ENCODE measurements at places on chromosomes 11 and 22.

DNA sequence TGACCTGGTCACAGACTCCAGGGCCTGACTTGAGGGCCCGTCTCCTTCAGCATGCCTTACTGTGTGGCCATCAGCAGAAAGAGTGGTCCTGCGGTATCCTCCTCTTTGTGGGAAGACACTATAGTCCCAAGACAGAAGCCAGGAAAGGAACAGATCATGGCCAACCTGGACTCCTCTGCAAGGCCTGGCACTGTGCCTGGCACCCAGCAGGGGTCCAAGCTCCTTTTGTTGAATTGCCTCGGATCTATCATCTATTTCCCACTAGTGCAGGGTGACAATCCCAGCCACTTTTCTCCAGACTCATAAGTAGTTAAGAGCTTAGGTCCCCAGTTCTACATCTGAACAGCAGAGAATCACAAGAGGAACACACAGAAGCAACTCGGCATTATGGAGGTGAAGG is 27.0 kb downstream of the DSCAML1 start:
- DNase-seq = no peak

- peak; percentile 11 for DNase-seq
Measured at GRCh38 chr22:27986937-27987336, 67.9 kb upstream of the PITPNB start.

- DNase-seq = no peak
Measured at GRCh38 chr11:115188188-115188897, 315.9 kb downstream of the CADM1 start.

GRCh38 chr11:109237636-109238035 is 184.4 kb upstream of the C11orf87 start:
- DNase-seq = no peak

DNA sequence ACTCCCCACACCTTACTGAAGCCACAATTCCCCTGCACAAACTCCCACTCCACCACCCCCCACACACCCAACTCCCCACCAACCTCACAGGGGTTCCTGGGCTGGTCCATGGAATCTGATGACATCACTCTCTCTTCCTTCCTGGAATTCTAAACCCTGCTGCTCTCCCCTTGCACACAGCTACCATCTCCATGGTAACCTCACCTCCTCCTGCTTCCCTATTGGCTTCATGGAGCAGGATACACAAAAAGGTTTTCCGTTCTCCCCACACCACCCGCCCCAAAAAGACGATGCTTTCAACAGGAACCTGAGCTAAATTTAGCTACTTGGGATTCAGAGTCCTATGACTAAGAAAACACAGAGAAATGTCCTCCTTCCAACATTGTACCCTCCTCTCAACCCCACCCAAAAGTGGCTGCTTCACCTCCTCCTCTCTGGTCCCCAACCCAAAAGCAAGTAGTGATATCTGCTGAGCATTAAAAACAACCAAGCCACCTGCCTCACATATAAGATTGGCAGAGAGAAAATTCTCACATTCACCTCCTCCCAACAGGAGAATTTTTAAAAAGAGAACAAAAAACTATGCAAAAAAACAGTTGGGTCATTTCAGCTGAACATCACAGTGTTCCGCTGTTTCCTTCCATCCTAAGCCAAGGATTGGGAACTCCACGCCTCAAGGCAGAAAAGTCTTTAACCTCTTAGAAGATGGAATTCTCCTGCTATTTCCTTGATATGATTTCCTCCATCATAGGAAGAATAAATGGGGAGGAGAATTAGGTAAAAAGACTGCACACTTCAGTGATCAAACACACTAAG is 66.9 kb downstream of the RBFOX2 start:
- no peak for DNase-seq

DNA sequence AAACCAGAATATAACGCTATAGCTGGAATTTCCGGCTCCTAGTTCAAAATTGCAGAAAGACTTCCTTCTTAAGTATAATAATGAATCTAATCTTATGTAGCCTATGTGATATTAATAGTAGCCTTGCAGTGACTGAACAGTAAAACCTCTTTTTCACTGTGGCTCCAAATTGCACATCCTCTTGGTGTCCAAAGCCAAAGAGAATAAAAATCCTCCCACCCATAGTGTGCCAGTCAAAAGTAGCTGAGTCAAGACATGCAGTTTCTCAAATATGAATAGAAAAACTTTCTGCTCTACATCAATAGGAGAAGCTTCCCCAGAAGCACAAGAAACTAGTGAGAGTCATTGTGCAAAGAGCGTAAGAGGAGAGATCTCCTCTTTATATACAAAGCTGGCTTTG is 76.0 kb upstream of the PICALM start:
- no peak for DNase-seq

- DNase-seq = no peak
Measured at GRCh38 chr11:116579857-116580727, 192.7 kb downstream of the BUD13 start.

GRCh38 chr11:87295237-87295636 is 257.5 kb downstream of the TMEM135 start:
- DNase-seq = no peak

GRCh38 chr11:67470337-67471002 is 1.4 kb upstream of the TMEM134 start:
- DNase-seq = no peak

- no peak for DNase-seq
Measured at GRCh38 chr11:114193730-114194679, 102.2 kb upstream of the NNMT start.

DNA sequence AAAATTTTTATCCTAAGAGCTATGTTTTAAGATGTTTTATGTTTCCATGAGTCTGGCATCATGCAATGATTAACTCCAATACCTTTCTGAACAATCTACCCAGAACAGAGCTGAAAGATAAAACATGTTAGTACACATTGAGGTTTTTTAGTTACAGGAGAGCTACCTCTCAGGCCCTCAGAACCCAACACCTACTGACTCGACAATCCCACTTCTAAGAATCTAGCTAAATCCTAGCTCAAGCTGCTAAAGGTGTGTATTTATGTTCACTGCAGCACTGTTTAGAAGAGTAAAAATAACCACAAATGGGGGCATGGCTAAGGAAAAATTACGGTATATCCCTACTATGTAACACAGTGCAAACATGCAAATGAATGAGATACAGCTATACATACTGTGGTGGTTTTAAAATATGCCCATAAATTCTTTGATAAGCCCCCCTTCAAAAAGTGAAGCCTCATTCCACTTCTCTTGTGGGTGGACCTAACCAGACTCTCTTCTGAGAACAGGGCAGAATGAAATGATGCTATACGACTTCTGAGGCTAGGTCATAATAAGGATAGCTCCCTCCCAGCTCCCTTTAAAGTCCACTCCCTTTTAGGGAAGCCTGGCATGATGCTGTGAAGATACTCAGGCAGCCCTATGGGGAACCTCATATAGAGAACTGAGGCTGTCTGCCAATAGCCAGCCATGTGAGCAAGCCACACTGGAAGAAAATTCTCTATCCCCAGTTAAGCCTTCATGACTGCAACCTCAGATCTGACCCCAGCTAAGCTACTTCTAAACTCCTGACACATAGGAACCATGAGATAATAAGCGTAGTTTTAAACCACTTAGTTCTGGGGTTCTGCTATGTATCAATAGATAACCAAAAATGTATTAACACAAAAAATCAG is 29.5 kb downstream of the TMEM123 start:
- no peak for DNase-seq

- DNase-seq = no peak
Measured at GRCh38 chr11:65456418-65456817, 33.8 kb downstream of the NEAT1 start.

DNA sequence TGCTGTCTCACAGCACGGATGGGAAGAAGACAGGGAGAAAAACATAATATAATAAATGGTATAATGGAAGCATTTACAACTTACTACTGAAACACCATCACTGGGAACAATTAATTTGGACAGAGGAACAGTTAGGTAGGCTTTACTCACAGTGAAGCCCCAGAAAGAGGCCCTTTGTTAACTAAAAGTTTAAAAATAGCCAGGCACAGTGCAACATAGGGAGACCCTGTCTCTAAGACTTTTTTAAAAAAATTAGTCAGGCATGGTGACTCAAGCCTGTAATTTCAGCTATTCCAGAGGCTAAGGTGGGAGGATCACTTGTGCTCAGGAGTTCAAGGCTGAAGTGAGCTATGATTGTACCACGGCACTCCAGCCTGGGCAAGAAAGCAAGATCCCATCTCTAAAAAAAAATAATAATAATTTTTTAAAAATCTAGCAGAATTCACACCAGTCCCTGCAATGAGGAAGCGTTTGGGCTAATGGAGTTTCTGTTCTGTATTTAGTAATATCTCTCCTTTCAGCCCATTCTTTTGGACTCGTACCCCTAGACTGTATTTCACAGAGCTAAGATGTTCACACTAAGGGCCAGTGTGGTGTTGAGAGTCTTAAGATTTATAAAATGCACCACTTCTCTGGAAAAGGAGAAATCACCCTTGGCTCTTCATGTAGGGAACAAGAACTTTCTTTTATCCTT is 275.5 kb downstream of the SOX6 start:
- no peak for DNase-seq

DNA sequence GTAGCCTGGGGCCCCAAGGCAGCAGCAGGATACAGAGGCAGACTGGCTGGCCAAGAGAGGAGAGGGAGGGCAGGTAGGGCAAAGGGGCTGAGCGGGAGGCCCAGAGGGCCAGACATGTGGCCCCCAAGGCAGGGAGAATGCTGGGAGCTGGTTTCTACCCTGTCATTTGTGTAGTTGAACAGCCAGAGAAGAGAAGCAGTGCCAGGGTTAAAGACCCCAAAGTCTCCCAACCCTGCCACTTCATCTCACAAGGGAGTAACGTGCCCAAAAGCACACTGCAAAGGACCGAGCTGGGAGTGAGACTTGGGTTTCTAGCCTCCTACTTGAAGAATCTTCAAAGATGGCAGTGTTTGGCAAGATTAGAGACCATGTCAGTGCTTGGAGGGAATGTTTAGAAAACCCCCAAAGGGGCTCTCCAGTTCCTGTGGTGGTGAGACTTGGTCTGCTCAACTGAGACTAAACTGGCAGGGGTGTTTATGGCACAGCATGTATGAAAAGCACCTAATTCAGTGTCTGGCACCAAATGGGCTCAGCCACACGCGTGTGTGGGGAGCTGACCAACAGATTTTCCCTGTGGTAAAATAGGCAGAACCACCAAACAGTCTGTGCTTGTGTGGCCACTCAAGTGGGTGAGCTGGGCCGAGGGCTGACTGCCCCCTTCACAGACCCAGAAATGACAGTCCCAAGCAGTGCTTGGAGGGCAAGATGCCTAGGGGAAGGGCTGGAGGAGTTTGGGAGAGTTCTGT is 68.2 kb upstream of the CLTCL1 start:
- no peak for DNase-seq

DNA sequence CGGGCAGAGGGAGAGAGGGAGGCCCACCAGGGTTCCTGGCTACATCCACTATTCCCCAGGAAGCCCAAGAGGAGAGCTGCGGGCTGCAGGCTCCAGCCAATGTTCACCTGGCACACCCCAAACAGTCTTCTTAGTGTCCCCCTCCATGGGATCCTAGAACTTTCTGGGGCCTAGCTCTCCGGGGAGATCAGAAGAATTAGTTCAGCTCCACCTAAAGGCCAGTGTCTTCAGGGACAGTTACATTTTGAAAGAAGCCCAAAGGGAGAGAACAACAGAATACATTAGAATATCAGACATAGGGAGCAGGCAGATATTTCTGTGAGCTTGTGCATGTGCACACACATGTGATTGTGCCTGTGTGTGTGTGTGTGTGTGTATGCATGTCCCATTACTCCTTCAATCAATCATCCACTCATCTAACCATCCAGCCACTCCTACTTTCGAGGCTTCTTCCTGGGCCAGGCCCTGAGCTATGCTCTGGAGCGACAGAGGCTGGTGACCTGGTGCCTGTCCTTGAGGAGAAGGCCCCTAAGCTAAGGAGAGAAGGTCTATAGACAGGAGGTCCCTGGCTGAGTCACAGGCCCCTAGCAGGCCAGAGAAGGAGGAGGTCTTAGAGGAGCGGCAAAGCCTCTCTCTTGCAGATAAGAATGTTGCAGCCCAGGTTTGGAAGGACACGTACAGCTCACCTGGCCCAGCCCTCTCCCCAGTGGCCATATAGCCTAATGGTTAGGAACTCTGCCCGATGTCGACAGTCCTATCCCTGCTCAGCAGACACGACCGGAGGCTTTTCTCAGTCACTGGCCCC is 165.5 kb downstream of the DSCAML1 start:
- no peak for DNase-seq

DNA sequence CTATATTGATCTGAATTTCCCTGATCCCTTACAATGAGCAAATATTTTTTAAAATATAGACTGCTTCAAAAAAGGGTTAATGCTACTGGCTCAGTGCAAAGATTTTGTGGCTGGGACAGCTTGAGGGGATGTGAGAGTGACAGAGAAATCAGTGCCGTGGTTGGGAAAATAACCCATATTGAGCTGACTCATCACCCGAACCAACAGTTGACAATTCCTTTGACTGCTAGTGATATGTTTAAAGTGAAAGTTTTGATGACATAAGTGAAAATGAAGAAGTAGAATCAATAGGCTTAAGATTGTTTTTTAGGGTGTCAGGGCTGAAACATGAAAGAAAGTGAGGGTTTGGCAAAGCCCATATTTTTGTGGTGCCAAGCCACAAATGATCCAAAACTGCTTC is 257.1 kb upstream of the TENM4 start:
- no peak for DNase-seq

DNA sequence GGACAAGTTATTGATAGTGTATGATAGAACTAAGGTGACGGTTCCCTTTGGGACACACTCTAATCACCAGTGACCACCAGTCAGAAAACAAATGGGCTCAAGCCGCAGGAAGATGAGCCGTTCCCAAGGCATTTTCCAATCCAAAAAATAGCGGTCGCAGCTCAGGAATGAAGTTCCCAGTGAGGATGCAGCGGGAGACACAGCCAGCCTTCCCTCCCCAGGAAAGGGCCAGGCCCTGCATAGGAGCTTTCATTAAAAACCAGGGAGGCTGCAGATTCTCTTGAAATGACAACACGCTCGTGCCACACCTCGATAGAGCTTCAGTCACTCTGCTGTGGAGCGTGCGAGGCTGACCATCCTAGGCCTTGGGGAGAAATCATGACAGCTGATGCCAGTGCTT is 65.8 kb upstream of the WNT7B start:
- no peak for DNase-seq

- DNase-seq = no peak
Measured at GRCh38 chr11:3796801-3797328, 489 bp downstream of the NUP98 start.

DNA sequence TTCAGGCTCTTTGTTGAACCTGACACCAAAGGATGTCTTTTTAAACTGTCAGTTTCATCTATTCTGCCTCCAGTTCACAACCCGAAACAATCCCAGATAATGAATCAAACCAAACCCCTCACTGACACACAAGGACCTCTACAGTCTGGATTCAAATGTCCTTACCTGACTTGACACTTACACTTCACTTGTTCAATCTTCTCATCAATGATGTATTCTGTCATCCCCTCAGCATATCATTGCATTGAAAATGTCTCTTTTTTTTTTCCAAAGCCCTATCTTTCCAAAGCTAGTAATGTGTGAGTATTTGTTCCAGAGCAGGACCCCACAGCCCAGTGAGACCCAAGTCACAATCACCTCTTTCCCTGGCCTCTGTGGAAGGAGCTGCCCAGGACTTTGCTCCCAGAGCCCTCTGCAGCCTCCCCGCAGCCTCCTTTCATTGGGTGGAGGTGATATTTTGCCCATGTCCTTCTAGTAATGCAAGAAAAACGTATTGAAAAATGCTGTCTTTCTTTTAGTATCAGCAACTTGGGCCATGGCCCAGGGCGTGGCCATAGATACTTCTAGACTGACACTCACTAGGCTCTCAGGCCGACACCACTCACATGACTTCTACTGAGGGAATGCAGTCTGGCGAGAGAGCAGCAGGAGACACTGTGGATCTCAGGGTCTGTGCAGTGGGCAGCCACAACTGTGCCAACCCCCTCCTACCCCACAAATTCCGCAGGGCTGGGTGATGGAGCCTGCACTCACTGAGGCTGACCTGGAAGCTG is 18.2 kb downstream of the RFPL3 start:
- no peak for DNase-seq

- no peak for DNase-seq
Measured at GRCh38 chr11:130389335-130389935, 39.0 kb downstream of the ADAMTS8 start.

Data from activated CD8-positive, alpha-beta memory T cell treated with anti-CD3 and anti-CD28 coated beads, Interleukin-2, amount 10 ng/mL, durations not matched to agents 7 days and 5 days (primary cell).